ENCODE measurements at places on chromosomes 16 and 17. TPM values are rescaled to one million over a fixed set of nuclear protein-coding genes. Genes with fewer than 3 reads are reported as not detected.
A peak's percentile ranks its signal among the peaks of the same experiment; 100 is the strongest.

FBF1 gene
- 6.3 TPM for total RNA-seq

TP53TG3E gene
- not detected for total RNA-seq

STAC2 gene
- total RNA-seq: 14.3 TPM

MYH1 gene
- total RNA-seq: not detected

CNTD1 gene
- total RNA-seq: not detected

KRTAP3-2 gene
- not detected for total RNA-seq

- H3K27me3 ChIP-seq: no peaks in the 10 kb centered on the region
- no peak for DNase-seq
- no peaks in the 10 kb centered on the region for H3K4me1 ChIP-seq
Measured at GRCh38 chr16:50480206-50480605, 68.0 kb upstream of the NKD1 start.

GRCh38 chr17:60145006-60145935, 4.5 kb upstream of the CA4 start:
- DNase-seq: no peak
- no peak overlapping the region for H3K27ac ChIP-seq
- peaks cover 31% of the 10 kb centered on the region for H3K27me3 ChIP-seq
- no peak overlapping the region for H3K4me3 ChIP-seq
- no peaks in the 10 kb centered on the region for H3K36me3 ChIP-seq
- peaks cover 32% of the 10 kb centered on the region for H3K4me1 ChIP-seq

DNA sequence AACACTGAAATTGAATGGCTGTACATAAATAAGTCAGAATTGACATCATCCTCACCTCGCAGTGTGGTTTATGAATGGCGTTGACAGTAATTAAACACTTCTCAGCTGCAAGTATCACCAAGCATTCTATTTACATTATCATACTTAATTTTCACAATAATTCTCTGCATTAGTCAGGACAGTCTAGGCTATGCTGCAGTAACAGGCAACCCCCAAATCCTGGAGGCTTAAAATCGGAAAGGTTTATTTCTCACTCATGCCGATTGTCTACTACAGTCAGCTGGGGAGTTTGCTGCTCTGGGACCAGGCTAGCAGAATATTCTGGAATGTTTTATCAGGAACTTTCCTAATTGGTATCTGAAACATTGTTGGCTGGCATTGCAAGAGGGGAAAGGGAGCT, 493.2 kb upstream of the ERCC4 start:
- no peaks in the 10 kb centered on the region for H3K27me3 ChIP-seq
- H3K27ac ChIP-seq: no peak overlapping the region
- H3K4me1 ChIP-seq: no peaks in the 10 kb centered on the region
- no peak overlapping the region for H3K4me3 ChIP-seq
- no peak for DNase-seq
- H3K36me3 ChIP-seq: no peaks in the 10 kb centered on the region

- no peaks in the 10 kb centered on the region for H3K36me3 ChIP-seq
- DNase-seq: no peak
- no peak overlapping the region for H3K4me3 ChIP-seq
- H3K27me3 ChIP-seq: no peaks in the 10 kb centered on the region
Measured at GRCh38 chr16:78176435-78176834, 77.0 kb downstream of the WWOX start.

DNA sequence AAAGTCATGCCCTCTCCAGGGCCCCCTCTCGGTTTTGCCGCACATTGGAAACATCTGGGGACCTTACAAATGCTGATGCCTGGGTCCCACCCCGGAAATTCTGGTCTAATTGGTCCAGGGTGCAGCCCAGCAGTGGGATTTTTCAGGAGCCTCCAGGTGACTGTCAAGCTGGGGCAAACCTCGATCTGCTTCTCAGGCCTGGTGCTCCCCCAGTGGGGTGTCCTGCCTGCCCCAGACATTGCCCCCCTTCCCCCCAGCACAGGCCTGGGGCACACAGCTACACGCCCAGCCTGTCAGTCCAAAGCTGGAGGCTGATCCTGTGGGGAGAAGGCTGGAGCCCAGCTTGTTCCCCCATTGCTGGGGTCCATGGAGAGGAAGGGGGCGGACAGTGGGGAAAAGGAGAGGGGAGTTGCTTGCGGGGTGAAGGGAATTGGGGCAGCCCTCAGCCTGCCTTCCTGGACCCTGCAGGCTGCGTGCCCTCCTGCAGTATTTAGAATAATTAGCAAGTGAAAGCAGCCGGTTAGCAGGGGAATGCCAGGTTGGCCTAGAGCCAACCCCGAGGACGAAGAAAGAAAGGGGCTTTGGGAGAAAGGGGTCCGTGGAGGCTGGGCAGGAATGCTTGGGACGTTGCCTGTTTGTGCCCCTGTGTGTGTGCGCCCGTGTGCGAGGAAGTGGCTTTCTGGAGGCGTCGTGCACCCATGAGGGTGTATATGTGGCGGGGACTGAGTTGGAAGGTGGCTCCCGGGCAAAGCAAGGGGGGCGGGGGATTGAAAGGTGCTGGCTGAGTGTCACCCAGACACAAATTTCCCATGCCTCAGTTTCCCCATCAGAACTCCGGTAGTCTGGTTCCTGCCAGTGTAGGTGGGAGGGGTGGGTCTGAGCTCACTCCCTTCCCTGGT, 5.9 kb downstream of the FOXJ1 start:
- H3K4me1 ChIP-seq: no peaks in the 10 kb centered on the region
- H3K36me3 ChIP-seq: no peaks in the 10 kb centered on the region
- H3K27me3 ChIP-seq: peaks cover 11% of the 10 kb centered on the region
- H3K4me3 ChIP-seq: no peak overlapping the region
- no peak for DNase-seq

GRCh38 chr16:57634171-57634570, 5.7 kb downstream of the ADGRG1 start:
- no peaks in the 10 kb centered on the region for H3K4me1 ChIP-seq
- no peak overlapping the region for H3K27ac ChIP-seq
- H3K27me3 ChIP-seq: no peaks in the 10 kb centered on the region
- DNase-seq: no peak

- H3K27ac ChIP-seq: no peak overlapping the region
- no peak overlapping the region for H3K4me3 ChIP-seq
- no peaks in the 10 kb centered on the region for H3K36me3 ChIP-seq
Measured at GRCh38 chr17:66459811-66460270, 157.4 kb downstream of the PRKCA start.

GRCh38 chr16:30556125-30556473, 2.1 kb downstream of the ZNF764 start:
- no peak overlapping the region for H3K4me3 ChIP-seq
- no peaks in the 10 kb centered on the region for H3K27me3 ChIP-seq
- no peak overlapping the region for H3K27ac ChIP-seq
- peaks cover 22% of the 10 kb centered on the region for H3K36me3 ChIP-seq
- H3K4me1 ChIP-seq: peaks cover 7% of the 10 kb centered on the region

GRCh38 chr16:468068-468821, 42.8 kb downstream of the RAB11FIP3 start:
- H3K27ac ChIP-seq: no peak overlapping the region
- no peaks in the 10 kb centered on the region for H3K27me3 ChIP-seq
- no peak for DNase-seq

- no peak overlapping the region for H3K27ac ChIP-seq
- H3K4me1 ChIP-seq: no peaks in the 10 kb centered on the region
- H3K36me3 ChIP-seq: no peaks in the 10 kb centered on the region
- no peaks in the 10 kb centered on the region for H3K27me3 ChIP-seq
Measured at GRCh38 chr16:53605831-53606400, 97.7 kb downstream of the RPGRIP1L start.

- H3K36me3 ChIP-seq: peaks cover 14% of the 10 kb centered on the region
- H3K27me3 ChIP-seq: no peaks in the 10 kb centered on the region
- no peak for DNase-seq
- H3K4me3 ChIP-seq: no peak overlapping the region
- H3K4me1 ChIP-seq: peaks cover 56% of the 10 kb centered on the region
Measured at GRCh38 chr17:63629627-63630026, 7.4 kb downstream of the MAP3K3 start.

- H3K4me1 ChIP-seq: peaks cover 23% of the 10 kb centered on the region
- no peaks in the 10 kb centered on the region for H3K36me3 ChIP-seq
- no peaks in the 10 kb centered on the region for H3K27me3 ChIP-seq
- H3K4me3 ChIP-seq: peak overlapping the region; percentile 47
Measured at GRCh38 chr17:4204190-4204589, 59.6 kb downstream of the ANKFY1 start.

GRCh38 chr16:80664786-80665185, 124.0 kb downstream of the DYNLRB2 start:
- H3K4me3 ChIP-seq: no peak overlapping the region
- no peak overlapping the region for H3K27ac ChIP-seq
- H3K27me3 ChIP-seq: no peaks in the 10 kb centered on the region
- no peaks in the 10 kb centered on the region for H3K36me3 ChIP-seq

DNA sequence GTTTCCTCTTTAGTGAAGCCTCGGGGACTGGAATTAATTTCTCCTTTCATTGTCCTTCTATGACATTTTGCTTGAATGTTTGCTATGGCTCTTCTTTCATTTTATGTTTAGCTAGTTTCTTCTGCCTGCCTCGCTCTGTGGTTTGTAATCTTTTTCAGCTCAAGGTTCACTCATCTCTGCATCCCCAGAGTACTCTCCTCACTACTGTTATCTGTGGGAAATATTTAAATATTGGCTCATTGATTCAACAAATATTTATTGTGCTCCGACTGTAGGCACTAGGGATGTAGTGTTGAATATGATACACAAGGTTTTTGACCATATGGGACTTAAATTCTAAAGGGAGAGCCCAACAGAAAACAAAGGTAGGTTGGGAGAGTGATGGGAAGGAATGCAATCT, 195.9 kb downstream of the PHKB start:
- no peak overlapping the region for H3K27ac ChIP-seq
- no peaks in the 10 kb centered on the region for H3K27me3 ChIP-seq
- H3K4me1 ChIP-seq: no peaks in the 10 kb centered on the region
- H3K4me3 ChIP-seq: no peak overlapping the region

DNA sequence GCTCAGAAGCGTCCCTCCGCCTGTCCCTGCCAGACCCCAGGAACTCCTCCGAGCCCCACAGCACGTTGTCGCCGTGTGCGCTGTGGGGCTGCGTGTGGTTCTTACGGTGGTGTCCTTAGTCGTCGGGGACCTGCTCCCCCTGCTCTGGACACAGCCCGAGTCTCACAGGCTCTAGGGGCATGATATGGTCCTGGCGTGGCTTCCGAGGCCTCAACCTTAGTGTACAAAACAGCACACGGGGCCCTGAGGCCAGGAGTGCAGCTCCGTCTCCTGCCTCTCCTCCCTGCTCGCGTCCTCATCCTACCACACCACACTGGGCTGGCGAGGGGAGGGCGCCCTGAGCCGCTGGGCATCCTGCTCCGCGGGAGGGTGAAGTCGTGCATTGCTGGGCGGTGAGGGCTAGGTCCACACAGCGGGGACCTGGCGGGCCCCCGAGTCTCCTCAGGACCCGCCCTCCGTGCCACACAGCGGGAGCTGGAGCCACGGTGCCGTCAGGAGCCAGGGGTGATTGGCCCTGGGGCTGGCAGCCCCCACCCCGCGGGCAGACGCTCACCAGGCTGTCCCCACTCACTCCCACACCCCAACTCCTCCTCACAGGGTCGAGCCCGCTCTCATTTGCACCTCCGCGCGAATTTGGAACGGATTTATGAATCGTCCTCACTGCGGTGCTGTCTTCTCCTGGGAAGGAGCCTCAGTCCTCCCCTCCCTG, 1.2 kb upstream of the MAFG start:
- DNase-seq: no peak
- peak overlapping the region; percentile 75 for H3K4me3 ChIP-seq
- no peak overlapping the region for H3K27ac ChIP-seq

DNA sequence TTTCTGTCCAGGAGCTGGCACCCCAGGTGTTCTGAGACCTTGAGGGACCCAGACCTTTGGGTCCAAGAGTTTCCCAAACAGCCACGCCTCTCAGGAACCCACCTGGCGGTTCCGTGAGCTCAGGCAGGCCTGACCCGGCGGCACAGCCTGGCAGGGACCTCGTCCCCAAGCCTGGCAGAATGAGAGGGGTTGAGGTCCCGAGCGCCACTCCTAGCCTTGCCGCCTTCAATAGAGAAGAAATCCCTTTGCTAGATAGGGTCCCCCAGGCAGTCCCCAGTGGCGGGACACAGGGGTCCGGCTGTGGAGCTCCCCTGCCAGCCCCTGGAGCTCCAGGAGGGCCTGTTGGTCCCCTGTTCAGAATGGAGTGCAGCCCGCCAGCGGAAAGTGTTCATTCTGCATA, 10.5 kb upstream of the CLEC18A start:
- DNase-seq: no peak
- peaks cover 47% of the 10 kb centered on the region for H3K36me3 ChIP-seq
- peaks cover 12% of the 10 kb centered on the region for H3K4me1 ChIP-seq
- H3K27ac ChIP-seq: peak overlapping the region; percentile 61
- no peak overlapping the region for H3K4me3 ChIP-seq
- no peaks in the 10 kb centered on the region for H3K27me3 ChIP-seq

DNA sequence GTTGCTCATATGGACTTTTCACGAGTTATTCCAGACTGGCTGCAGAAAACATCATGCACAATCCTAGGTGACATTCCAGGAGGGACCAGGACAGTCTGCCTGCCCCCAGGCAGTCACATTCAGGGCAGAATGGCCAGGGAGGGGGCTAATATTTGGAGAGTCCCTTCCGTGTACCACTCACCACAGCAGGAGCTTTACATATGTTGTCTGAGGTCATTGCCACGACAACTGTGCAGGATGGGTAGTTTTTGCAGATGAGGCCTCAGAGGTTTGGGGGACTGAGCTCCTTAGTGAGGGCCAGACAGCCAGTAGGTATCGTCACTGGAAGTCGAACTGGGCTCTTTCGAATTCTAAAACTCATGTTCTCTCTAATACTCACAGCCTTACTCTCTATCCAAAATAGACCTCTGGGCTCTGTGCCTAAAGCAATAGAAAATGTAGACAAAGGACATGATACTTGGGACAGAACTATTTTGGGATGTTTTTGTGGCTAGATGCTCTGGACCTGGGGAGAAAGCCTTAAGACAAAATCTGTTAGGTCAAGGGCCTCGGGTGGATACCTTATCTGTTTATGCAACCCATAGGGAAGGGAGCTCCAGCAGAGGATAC, 338.5 kb downstream of the MAF start:
- H3K27ac ChIP-seq: no peak overlapping the region
- peaks cover 8% of the 10 kb centered on the region for H3K4me1 ChIP-seq
- no peaks in the 10 kb centered on the region for H3K36me3 ChIP-seq

- H3K4me1 ChIP-seq: no peaks in the 10 kb centered on the region
- no peak overlapping the region for H3K27ac ChIP-seq
- no peak for DNase-seq
- no peak overlapping the region for H3K4me3 ChIP-seq
- H3K27me3 ChIP-seq: no peaks in the 10 kb centered on the region
Measured at GRCh38 chr16:72105978-72106377, 12.3 kb downstream of the DHX38 start.

DNA sequence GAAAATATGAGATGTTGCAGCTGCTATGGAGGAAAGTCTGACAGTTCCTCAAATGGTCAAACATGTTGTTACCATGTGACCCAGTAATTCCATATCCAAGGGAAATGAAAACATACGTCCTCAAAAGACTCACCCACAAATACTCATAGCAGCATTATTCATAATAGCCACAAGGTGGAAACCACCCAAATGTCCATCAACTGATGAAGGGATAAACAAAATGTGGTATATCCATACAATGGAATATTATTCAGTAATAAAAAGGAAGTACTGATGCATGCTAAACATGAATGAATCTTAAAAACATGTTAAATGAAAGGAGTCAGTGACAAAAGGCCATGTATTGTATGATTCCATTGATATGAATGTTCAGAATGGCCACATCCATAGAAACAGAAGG, 140.2 kb downstream of the PITPNC1 start:
- no peaks in the 10 kb centered on the region for H3K4me1 ChIP-seq
- no peaks in the 10 kb centered on the region for H3K27me3 ChIP-seq
- no peak overlapping the region for H3K4me3 ChIP-seq
- no peak overlapping the region for H3K27ac ChIP-seq

GRCh38 chr16:66245072-66245471, 121.4 kb upstream of the CDH5 start:
- no peaks in the 10 kb centered on the region for H3K27me3 ChIP-seq
- no peak overlapping the region for H3K27ac ChIP-seq
- H3K4me3 ChIP-seq: no peak overlapping the region
- no peaks in the 10 kb centered on the region for H3K4me1 ChIP-seq

Data from thoracic aorta (tissue), 2 donors.